ENCODE measurements at places on chromosomes 7 and 10. TPM values are rescaled to one million over a fixed set of nuclear protein-coding genes. Genes with fewer than 3 reads are reported as not detected.

Gene CCL24
- total RNA-seq, result not detected

Gene MCM10
- total RNA-seq, result 1.5 TPM

Gene FAM241B
- total RNA-seq, result 15.1 TPM

Gene ZNF25
- total RNA-seq, result 5.9 TPM

Gene VGF
- total RNA-seq, result 0.54 TPM

Gene GTF2IRD2
- total RNA-seq, result 17.9 TPM

Gene RADIL
- 0.28 TPM for total RNA-seq

Gene NKX2-3
- total RNA-seq, result not detected
